CD4-positive, alpha-beta T cell treated with Interleukin-1 beta for 1 hour (primary cell): ENCODE measurements at places on chromosomes 13 and 19.

GRCh38 chr13:67184247-67184646, 45.9 kb downstream of the PCDH9 start:
- DNase-seq: no peak

- no peak for DNase-seq
These were observed 90.6 kb downstream of the TNFSF13B start for GRCh38 chr13:108360139-108360538.

DNA sequence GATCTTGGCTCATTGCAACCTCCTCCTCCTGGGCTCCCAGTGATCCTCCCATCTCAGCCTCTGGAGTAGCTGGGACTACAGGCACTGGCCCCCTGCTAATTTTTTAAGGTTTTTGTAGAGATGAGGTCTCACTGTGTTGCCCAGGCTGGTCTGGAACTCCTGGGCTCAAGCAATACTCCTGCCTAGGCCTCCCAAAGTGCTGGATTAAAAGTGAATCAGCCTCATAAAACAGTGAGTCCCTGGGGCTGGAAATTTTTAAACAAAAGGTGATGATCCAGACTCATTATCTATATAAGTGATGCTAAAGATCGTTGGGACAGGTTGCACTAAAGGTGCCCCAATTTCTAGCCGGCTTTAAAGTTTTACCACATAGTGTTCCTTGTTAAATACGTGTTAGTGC, 112.7 kb downstream of the LMO7 start:
- no peak for DNase-seq

DNA sequence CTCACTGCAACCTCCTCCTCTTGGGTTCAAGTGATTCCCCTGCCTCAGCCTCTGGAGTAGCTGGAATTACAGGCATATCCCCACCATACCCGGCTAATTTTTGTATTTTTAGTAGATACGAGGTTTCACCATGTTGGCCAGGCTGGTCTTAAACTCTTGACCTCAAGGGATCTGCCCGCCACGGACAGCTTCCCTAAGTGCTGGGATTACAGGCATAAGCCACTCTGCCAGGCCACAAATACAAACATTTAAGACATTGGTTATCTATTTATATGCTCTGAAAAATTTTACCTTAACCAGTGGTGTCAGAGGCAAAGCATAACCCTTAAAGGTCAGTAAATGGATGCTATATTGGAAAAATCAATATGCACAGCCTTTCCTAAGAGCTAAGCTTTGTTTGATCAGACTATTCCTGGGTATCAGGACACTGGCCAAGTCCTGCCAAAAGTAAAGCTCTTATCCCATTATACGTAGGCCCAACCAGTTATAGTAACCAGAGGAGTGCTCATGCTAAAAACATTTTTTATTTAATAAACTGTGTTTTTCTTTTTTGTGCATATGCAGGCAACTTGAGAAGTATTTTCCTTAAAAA, 56.4 kb upstream of the STARD13 start:
- DNase-seq: no peak

DNA sequence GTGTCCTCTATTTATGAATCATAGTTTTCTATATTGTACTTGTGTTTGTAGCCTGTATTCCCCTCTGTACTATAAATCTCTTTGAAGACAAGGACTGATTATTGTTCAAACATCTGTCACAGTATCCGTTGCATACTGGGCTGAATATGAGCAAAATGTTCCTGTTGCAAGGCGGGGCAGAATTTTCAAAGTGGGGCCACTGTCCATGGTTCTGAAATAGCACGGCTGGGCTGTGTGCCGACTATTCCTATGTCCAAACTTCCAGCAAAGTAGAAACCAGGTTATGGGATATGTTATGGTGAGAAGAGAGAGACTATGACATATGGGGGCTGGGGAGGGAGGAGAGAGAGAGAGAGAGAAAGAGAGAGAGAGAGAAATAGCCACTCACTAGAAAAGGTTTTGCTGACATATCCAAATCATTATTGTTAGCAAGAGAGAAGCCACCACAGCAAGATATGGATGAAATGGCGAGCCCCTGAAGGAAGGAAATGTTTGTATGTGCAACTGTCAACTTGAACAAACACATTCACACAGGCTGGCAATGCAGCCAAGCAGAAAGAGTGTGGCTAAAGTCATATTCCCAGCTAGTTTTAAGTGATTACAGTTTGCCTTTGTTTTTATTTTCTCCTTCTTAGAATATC, 107.0 kb upstream of the GPR12 start:
- no peak for DNase-seq

GRCh38 chr13:36559375-36559774, 114.4 kb upstream of the SERTM1 start:
- DNase-seq: no peak

GRCh38 chr13:67151652-67152051, 78.5 kb downstream of the PCDH9 start:
- DNase-seq: no peak

- no peak for DNase-seq
These were observed 1608.8 kb upstream of the PCDH20 start for GRCh38 chr13:63024458-63024857.

DNA sequence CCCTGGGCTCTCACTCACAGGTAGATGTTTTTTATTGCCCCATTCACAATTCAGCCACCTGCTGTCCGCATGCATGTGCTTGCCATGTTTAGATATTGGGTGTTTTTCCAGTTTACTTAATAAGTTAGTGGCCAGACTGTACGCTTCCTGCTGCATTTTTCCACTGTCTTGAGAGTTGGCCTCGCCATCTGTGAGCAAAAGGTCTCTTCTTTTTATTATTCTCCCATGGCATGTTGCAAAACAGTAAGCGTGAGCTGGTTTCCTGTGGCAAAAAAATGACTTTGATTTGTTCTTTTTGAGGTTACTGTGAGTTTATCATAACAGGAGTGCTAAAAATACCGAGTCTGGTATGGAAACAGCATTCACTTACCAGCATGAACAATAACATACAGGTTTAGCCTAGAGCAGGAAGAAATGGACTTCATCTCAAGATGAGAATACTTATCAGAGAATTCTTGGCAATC, 46.0 kb downstream of the SAE1 start:
- DNase-seq: peak; percentile 57

DNA sequence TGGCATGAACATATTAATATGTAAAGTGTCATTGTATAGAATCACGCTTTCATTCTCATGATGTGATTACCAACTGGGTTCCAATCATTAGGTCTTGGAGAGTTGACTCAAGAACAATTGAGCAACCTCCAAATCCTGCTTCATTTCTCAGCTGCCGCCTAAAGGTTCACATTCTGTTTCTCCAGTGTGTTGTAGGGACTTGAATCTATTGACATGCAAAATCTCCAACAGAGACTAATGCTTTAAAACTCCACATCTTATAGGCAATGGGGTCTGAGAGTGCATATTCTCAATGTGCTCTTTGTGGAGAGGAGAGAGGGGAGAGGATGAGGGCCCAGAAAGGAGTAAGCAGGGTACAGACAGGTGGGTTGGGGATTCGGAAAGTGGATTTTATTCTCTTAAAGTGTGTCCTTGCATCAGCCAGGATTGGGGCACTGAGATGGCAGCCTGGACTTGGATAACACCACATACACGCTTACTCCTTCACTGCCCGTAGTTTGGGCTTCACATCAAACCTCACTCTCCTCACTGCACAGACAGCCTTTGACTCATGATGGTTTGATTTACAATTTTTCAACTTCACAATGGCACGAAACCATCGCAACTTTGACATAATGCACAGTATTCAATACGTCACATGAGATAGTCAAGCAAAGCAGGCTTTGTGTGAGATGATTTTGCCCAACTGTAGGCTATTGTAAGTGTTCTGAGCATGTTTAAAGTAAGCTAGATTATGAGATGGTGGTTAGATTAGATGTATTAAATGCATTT, 241.3 kb upstream of the IRS2 start:
- no peak for DNase-seq

GRCh38 chr19:50563597-50563996, 4.6 kb downstream of the LRRC4B start:
- no peak for DNase-seq

DNA sequence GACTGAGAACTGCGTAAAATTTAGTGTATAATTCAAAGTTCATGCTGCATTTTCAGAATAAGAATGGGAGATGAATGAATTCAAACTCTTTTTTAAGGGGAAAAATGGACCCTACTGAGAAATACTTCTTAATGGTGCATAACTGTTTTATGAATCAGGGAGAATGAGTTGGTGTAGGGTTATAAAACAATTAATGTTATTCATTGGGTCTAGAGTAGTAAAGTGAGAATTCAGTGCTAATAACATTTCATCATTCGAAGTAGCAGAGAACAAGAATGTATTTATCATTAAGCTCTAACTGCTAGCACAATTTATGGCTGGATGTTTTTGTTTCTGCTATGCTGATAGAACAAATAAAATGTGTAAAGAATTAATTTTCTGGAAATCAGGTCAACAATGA, 310.2 kb downstream of the SLITRK5 start:
- no peak for DNase-seq

DNA sequence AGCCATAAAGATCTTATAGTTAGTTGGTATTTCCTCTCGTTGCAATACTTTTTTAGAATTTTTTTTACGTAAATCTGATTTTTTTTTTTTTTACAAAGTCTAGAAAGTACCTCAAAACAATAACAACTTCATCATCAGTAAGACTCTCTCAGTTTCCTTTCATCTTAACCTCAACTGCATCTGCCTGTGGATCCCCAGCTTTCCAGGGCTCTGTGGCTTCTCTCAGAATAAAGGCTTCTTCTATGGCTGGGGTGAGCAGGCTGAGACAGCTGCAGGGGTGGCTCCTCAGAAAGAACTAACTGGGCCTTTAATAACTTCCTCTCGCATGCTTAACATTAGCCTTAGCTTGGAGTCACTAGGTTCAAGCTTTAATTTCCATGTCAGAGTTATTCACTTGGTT, 4.2 kb downstream of the ZNF506 start:
- DNase-seq: peak; percentile 74

DNA sequence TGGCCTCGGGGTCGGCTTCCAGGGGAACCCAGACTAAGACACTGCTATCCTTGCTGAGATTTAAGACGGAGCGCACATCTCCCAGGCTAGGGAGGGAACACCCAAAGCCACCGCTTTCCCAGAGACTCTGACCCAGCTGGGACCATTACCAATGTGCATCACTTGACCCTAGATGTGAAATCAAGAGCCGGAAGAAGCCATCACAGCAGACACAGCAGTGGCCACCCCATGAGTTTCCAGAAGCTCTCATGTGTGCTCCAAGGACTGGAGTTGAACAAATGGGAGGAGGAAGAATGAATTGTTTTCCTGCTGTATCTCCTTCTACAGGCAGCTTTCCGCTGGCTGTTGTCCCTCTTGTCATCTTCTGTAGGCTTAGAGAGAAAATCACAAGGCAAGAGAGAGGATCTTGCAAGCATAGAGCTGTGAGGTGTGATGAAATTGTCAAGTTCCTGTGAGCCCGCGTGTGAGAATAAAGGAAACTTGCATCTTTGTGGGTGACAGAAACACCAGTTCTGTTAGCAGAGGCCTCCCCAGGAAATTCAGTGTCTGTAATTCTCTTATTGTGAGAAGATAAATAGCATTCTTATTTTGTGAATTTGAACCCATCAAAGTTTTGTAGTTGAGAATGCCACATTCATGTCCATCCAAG, 711.8 kb downstream of the UQCRFS1 start:
- peak; percentile 22 for DNase-seq

- peak; percentile 25 for DNase-seq
These were observed 4.3 kb downstream of the NANOS3 start for GRCh38 chr19:13881251-13881691.

- peak; percentile 97 for DNase-seq
These were observed at the start of gene NOP53 for GRCh38 chr19:47745010-47745901. Gene NOP53, plus strand, starts transcription at chr19:47745546. Its CDS starts 14 bp downstream, at chr19:47745560.

DNA sequence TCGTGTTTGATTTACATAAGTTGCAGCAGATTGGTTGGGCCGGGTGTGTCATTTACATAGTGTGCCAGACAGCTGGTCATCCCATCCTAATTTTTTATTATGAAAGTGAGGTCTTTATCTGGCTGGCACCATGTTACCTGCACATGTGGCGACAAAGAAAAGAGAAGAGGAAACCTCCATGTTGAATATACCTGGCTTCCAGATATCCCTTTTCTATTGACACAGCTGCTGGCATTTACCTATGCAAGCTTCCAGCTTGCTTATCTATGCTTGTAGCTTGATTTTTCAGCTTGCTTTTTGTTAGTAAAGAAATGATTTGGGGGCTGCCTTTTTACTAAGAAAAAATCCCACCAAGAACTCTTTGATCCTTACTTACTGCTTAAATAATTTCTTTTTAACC, 681.3 kb upstream of the SLITRK1 start:
- DNase-seq: no peak

GRCh38 chr13:30097701-30098100, 209.7 kb downstream of the KATNAL1 start:
- DNase-seq: no peak

GRCh38 chr19:8631425-8631819, 989 bp downstream of the NFILZ start:
- DNase-seq: no peak

DNA sequence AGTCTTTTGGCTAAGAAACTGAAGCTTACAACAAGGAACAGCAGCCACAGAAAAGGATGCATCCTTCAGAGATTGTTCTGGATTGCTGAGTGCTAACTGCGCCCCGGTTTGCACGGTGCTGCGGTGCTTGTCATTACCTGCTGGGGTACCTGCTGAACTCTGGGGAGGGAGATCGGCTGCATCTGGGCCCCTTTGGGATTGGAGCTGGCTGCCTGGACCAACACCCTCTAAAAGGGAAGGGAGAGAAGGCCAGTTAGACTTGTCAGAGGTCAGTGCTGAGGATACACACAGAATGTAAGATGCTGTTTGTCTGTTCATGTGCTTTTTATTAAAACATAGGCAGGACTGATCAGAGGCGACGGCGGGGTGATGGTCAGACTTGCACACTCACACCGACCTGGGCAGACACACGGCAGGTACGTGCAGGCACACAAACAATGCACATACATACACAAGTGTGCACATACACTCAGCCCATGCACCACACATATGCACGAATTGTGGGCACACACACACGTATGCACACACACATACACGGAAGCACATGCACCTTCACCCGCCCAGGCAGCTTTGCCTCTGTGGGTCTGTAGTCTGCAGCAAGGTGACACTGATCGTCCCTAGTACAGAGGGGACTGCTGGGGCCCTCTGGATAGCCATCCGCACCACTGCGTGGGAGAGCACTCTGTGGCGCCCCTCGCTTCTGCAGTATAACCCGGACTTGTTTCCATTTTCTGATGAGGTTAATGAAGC, 66.1 kb downstream of the RFX2 start:
- no peak for DNase-seq

DNA sequence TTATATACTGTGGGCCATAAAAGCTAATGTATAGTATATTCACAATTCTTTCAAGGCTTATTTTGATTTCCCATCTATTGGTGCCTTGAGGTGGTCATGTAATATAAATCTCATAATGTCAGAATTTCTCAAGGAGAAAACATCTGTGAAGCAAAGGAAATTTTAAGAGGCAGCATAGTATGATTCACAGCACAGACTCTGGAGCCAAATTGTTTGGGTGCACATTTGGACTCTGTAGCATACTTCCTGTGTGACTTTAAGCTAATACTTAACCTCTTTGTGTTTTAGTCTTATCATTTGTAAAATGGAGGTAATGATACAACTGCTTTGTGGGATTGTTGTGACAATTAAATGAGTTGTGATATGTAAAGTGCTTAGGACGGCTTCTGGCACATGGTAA, 67.6 kb downstream of the PIBF1 start:
- DNase-seq: no peak
